GM12864 (cell line): ENCODE measurements at places on chromosomes 11 and 22.

DNA sequence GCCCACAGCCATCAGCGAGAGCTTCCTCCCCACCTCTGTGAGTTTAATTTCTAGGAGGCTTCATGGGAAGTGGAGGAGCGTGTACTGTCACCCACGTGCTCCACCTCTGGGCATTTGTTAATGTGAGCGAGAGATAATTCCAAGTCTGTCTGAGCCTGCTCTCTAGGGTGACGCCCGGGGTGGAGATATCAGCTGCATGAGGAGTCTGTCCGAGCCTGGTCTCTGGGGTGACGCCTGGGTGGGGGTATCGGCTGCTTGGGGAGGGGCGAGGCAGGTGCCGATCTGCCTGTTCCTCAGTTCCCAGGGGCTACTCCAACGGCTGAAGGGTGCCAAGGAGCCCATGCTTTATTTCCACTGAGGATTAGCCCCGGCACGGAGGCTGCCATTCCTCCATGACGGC, 735.0 kb downstream of the BRD1 start:
- no peak for DNase-seq

DNA sequence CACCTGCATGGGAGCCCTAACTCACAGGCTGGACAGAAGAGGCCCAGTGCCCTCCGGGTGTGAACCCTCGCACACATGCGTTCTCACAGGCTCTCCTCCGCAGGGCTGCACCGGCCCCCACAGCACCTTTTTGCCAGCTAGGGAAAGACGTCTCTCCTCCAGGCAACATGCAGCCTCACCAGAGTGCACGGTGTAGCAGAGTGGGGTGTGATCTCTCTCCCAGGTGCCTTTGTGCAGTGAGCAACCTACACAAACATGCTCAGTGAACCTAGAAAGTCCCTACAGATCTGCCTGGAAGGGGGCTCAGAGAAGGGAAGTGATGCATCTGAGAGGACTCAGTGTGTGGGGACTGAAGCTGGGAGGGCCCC, 3.7 kb upstream of the CARNS1 start:
- no peak for DNase-seq

DNA sequence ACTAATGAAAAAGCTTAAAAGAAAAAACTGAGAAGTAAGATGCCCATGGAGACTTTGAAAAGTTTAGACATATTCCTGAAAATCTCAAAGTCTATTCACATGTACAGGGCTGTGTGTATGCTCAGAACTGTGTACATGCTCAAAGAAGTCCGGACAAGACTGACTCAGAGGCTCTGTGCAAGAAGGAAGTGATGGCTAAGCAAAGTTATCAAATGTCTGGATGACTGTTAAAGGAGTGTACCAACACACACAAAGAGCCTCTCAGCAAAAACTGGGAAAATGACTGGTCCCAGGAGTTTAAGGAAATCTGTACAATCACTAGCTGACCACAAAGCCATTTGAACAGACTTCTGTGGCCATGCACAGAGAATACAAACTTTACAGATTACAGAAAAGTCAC, 33.1 kb upstream of the ARHGAP32 start:
- no peak for DNase-seq

- no peak for DNase-seq
Observed at GRCh38 chr11:95576146-95576845, 213.3 kb downstream of the FAM76B start.

DNA sequence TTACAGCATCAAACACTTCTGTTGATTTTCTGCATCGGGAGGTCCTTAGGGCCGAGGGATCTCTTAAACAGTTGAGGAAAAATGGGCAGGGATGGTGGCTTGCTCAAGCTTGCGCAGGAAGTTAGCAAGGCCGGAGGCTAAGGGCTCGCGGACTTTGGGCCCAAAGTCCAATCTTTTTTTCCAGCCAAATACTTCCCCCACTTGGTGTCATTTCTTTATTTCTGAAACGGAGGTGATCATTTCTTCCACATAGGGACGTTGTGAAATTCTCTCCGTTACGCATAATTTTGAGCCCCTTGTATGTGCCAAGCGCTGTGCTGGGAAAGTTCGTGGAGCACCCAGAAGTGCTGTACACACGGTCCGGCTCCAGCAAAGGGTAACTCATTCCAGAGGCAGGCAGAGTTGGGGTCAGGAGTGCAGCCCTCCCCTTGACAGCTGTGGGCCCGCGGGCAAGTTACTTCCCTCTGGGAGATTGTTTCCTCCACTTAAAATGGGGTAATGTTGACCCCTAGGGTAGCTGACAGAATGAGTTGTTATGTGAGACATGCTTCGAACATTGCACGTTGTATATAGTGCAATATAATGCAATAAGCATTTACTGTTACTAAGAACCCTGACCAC, 809 bp downstream of the MIEF1 start:
- no peak for DNase-seq

DNA sequence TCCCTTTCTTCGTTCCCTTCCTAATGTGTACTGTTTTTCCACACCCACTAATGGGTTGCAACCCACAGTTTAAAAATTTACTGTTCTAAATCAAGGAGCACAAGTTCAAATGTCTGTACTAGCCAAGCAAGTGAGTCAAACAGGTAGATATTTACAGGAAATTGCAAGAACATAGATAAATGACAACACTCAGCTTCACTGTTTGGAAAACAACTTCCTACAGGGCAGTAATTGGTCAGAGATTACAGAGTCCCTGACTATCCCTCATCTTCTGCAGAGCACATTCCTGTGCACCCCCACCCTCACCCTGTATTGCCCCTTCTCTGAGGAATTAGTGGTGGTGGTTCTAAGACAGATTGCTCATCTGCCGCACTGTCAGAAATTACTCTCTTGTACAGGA, 1.9 kb downstream of the SERPING1 start:
- DNase-seq = no peak

DNA sequence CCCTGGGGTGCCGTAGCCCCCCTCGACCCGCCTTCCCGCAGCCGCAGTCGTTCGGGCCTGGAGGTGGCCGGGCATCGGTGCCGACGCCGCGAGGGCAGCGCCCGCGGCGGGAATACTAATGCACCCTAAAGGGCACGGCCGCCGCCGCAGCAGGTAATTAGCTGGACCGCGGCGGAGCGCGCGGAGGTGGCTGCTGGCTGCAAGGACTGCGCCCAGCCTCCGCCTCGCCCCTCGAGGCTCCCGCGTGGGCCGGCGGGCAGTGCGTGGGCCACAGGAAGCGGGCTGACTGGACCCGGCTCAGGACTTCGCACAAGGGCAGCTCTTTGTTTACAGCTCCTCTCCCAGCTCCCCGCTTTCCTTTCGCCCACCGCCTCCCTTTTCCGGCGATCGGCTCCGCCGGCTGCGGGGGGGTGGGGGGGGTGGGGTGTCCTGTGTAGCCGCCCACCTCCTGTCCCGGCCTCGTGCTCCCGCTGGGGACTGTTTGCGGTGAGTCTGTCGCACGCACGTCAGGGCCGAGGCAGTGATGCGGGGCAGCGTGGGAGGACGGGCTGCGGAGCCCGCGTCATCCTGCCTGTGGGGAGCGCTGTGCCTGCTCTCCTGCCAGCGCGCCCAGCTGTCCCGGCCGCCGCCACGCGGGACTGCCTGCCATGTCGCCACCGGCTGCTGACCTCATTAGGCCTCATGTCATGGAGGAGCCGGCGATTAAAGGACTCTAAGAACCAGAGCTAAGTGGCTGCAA, 53.2 kb downstream of the GRIK4 start:
- peak; percentile 39 for DNase-seq

- no peak for DNase-seq
Observed at GRCh38 chr22:39596601-39597000, 26.0 kb downstream of the CACNA1I start.

DNA sequence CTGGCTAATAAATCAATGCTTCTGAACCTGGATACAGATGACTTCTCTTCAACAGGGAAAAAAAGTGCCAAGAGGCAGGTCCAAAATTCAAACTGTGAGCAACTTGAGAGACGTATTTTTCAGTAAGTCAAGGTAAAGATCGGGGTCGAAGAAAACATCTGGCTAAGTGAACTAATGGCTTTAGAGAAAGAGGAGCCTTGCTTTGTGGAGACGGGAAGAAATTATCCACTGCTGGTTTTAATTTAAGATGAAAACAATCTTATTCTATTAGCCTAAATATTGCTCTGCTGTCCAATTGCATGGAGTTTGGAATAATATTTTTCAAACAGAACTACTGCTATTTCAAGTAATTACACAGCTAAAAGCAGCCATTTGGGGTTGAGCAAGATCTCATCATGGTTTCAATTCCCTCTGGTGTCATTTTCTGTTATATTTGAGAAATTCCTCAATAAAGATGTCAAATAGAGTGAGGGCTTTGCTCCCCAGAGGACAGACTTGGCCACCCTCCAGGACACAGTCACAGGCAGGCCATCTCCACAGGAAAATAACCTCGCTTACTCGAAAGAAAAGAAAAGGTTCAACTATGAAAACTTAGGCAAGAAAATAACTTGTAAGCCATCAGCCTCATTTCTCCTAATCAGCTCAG, 29.8 kb downstream of the SCUBE1 start:
- no peak for DNase-seq

DNA sequence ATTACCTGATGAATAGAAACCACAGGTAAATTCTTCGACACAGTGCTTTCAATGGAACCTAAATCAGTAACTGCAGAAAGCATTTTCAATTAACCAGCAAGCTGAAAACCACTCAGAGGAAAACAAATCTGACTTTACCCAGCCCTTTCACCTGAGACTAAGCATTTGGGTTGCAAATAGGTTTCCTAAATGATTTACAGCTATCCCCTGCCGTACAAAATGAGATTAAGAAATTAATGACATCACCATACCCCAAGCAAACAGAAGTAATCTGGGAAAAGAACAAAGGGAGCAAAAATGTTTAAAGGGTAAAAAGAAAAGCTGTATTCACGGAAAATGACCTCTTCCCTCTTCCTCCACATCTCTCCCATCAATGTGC, 584 bp downstream of the NOX4 start:
- DNase-seq = no peak

DNA sequence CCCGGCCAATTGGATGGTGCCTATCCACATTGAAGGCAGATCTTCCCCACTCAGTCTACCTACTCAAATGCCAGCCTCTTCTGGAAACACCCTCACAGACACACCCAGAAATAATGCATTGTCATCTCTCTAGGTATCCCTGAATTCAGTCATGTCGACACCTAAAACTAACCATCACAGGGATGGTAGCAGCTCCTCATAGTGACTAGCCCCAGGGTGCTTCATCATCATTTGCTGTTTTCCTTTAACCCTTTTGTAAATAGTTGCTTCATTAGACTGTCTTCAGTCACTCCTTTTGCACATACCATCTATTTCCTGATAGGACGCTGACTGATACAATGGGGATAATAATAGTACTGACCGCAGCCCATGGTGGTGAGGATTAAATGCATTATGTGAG, 18.8 kb upstream of the AMOTL1 start:
- no peak for DNase-seq

GRCh38 chr22:48844056-48844675, 983.5 kb downstream of the BRD1 start:
- no peak for DNase-seq

DNA sequence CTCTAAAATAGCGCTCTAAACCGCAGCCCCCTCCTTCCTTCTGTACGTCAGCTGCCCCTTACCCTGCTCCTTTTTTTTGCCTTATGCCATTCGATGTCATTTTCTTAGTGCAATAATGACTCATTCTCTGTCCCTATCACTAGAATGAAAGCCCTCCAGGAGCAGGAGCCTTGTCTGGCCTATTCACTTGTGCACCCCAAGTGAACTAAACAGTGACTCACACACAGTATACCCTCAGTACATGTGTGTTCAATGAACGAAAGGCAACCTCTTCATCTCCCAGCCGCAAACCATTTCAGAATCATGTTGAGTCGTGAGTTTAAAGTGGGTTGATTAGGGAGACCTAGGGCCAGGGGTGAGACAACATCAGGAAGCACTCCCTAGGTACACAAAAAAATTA, 50.7 kb upstream of the SPATA19 start:
- DNase-seq = no peak

- DNase-seq = no peak
Observed at GRCh38 chr11:2888266-2888968, 2.8 kb upstream of the CDKN1C start.

- no peak for DNase-seq
Observed at GRCh38 chr11:9078113-9079086, 13.0 kb downstream of the SCUBE2 start.

DNA sequence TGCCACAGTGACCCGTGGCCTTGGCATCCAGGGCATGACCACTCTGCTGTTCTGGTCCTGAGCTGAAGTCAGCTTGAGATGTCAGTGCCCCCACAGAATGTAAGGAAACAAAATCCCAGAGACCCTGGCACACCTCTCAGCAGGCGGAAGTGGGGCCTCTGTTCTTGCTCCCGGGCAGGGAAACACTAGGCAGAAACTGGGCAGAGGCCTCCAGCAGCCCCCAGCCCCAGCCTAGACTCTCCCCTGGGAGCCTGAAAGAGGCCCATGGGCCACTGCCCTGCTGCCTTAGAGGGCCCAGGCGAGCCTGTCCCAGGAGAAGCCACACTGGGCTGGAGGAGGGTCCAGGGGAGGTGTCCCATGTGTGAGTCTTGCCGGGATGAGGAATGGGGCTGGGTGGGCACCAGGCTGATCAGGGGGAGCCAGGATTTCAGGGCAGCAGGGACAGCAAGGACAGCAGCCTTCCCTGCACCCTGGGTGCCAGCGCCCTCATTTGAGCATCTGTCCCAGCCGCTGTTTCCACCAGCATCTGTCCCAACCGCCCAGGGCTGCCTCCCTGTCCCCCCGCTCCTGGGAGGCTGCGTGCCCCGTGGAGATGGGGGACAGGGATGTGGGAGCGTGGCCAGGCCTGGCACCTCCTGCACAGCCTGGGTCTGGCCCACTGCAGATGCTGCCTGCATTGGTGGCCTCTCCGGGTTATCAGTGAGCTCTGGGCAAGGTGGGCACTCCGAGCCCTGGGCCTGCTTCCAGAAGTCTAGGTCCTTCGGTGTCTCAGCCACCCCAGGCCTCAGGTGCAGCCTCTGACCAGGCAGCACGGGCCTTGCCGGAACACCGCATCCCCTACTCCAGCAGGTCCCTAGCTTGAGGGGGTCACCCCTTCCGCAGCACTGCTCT, 1072.4 kb downstream of the BRD1 start:
- DNase-seq = no peak

DNA sequence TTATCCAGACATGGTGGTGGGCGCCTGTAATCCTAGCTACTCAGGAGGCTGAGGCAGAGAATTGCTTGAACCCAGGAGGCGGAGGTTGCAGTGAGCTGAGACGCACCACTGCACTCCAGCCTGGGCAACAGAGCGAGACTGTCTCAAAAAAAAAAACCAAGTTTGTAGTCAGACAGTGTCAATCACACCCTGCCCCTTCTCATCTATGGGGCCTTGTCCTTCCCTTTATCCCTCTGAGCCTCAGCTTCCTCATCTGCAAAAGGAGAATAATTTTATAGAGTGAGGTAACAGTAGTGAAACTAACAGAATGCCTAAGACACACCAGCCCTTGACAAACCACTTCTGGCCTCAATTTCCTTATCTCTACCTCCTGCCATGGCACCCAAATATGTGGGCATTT, 10.7 kb downstream of the BCL9L start:
- no peak for DNase-seq

- DNase-seq = no peak
Observed at GRCh38 chr11:132638423-132638822, 893.9 kb downstream of the OPCML start.
